Esophagus squamous epithelium (tissue), 5 donors: ENCODE measurements at places on chromosomes 5 and 9. TPM values are rescaled to one million over a fixed set of nuclear protein-coding genes. Genes with fewer than 3 reads are reported as not detected.
A peak's percentile ranks its signal among the peaks of the same experiment; 100 is the strongest.

The SLC45A2 gene
- not detected for total RNA-seq

The FOXD4L4 gene
- total RNA-seq, result not detected

- no peak for DNase-seq
Measured at GRCh38 chr9:33202018-33202417, 34.9 kb upstream of the B4GALT1 start.

- DNase-seq, result no peak
Measured at GRCh38 chr9:19411316-19411715, 2.5 kb downstream of the ACER2 start.

- no peak for DNase-seq
Measured at GRCh38 chr9:109517901-109518377, 19.8 kb upstream of the PTPN3 start.

- peak; percentile 94 for DNase-seq
Measured at GRCh38 chr9:83980395-83981125, at the start of gene RMI1. Gene RMI1, plus strand, starts transcription at chr9:83980805. Its CDS starts 20,182 bp downstream, at chr9:84000987.

GRCh38 chr9:136343121-136343883 lies 16.0 kb downstream of the GPSM1 start:
- no peak for DNase-seq

GRCh38 chr5:32158679-32158975 lies 15.5 kb downstream of the GOLPH3 start:
- DNase-seq, result no peak

- DNase-seq, result no peak
Measured at GRCh38 chr9:137760426-137760825, 117.2 kb upstream of the CACNA1B start.

GRCh38 chr9:129201866-129202265 lies 23.8 kb upstream of the IER5L start:
- DNase-seq, result no peak

The MARVELD2 gene
- 24.5 TPM for total RNA-seq
